ENCODE measurements at places on chromosomes 12 and 14. TPM values are rescaled to one million over a fixed set of nuclear protein-coding genes. Genes with fewer than 3 reads are reported as not detected.

TAPBPL gene
- 44.7 TPM for total RNA-seq

AEBP2 gene
- 46.4 TPM for total RNA-seq

GRCh38 chr14:71620401-71620800, 311.8 kb upstream of the RGS6 start:
- DNase-seq: no peak
- H3K27me3 ChIP-seq: no peaks in the 10 kb centered on the region
- no peak overlapping the region for H3K27ac ChIP-seq
- H3K4me1 ChIP-seq: no peaks in the 10 kb centered on the region
- no peaks in the 10 kb centered on the region for H3K36me3 ChIP-seq

DNA sequence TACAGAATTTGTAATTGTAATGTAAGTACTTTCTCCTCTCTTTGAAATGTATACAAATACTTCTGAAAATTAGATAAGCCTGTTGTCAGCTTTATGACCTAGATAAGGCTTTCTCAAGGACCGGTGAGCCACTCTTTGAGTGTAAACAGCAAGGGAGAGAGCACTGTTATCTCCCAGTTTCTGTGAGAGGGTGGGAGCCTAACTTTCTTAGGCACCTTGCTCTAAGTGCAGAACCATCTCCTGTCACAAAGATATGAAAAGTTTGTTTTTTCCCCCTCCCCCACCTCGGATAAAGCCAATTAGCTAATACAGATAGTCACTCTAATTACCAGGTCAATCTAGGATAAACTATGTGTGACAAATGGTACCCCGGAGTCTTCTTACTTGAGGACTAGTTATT, 35.8 kb downstream of the CAPS2 start:
- H3K36me3 ChIP-seq: no peaks in the 10 kb centered on the region
- no peak overlapping the region for H3K4me3 ChIP-seq
- no peak for DNase-seq

SLC6A13 gene
- total RNA-seq: 22.8 TPM
